ENCODE measurements at places on chromosomes 11 and 22.

DNA sequence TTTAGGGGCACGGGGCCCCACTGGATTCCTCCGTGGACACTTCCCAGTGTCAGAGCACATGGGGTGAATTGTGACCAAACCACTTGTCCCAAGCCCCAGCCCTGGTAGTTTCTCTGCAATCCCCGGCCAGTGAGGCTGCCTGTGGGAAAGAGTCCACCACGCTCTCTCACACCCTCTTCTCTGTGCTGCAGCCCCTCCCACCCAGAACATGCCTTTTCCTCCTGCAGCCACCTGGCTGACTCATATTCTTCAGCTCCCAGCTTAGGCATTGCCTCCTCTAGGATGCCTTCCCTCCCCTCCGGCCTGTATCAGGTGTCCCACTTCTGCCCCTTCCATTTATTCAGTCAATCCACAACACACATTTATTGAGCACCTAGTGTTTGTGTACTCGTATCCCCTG, 5.4 kb upstream of the RPS6KB2 start:
- no peak for DNase-seq

- DNase-seq, result no peak
These were observed 72.3 kb downstream of the ARFGAP2 start for GRCh38 chr11:47104261-47104950.

DNA sequence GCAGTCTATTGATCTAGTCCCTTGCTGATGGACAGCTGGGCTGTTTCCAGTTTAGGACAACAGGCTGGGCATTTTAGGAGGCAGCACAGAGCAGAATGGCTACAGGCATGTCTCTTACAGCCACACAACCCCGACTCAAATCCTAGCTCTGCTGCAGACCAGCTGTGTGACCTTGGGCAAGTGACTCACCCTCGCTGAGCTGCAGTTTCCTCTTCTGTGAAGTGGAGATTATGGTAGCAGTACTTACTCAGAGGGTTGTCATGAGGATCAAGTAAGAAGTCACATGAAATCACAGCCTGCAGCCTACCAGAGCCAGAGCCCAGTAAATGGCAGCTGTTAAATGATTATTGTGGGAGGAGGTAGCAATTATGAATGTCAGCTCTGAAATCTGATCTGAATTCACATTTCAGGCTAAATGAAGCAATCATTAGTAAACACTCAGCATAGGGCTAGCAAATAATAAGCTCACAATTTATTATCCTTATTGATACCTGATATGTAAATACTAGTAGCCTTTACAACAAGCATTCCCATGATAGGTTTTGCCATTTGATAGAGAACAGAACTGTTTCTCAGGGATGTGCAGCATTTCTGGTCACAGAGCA, 58.9 kb downstream of the MYEOV start:
- no peak for DNase-seq

GRCh38 chr11:296171-297050, 2.9 kb downstream of the IFITM5 start:
- no peak for DNase-seq

- no peak for DNase-seq
These were observed 23.5 kb upstream of the PICK1 start for GRCh38 chr22:38033522-38034277.

DNA sequence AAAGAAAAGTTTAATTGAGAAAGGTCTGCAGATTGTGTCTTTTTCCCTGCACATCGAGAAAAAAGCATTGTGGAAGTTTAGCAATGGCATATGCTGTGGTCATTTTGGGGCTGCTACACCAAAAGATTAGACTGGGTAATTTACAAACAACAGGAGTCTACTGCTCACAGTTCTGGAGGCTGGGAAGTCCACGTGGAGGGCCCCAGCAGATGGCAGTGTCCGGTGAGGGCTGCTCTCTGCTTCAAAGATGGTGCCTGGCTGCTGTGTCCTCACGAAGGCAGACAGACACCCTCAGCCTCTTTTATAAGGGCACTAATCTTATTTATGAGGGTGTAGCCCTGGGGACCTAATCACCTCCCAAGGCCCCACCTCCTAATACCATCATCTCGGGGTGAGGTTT, 21.1 kb downstream of the PHF21B start:
- no peak for DNase-seq

GRCh38 chr22:17109113-17109865, 11.9 kb downstream of the TMEM121B start:
- DNase-seq, result no peak

GRCh38 chr11:60836866-60837515, 4.9 kb upstream of the CCDC86 start:
- DNase-seq, result no peak

- DNase-seq, result no peak
These were observed 34.6 kb upstream of the SC5D start for GRCh38 chr11:121257976-121258375.

- DNase-seq, result no peak
These were observed 22.1 kb downstream of the ATP6V1E1 start for GRCh38 chr22:17606496-17606895.

DNA sequence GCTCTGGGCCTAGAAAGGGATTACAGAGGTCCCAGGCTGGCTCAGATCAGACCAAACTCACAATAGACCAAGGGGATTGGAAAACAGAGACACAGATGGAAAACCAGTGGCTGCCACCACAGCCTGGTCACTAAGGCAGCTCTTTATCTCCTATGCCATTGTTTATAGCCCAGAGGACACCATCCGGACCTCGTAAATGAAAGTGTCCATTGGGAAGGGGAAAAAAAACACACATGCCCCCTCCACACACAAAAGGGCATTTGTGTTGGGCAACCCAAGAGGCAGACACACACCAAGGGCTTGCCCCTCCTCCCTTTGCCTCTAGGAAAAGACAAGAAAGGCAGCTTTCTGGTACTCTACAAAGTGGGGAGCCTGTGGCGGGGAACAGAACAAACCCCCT, 85.9 kb downstream of the GAB2 start:
- DNase-seq, result no peak

DNA sequence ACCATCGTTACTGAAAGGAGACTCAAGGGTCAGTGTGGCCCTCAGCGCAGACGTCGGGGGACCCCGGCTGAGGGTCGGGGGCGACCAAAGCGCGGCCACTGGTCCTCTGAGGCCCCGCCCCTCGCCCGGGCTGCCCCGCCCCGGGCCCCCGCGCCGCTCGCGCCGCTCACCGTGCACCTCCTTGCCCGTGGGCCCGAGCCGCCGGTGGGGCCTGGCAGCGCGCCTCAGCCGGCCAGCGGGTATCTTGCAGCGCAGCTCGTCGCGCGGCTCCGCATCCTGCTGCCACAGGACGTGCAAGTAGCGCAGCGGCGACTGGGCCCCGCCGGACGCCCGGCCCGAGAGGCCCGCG, 419 bp downstream of the ANKRD54 start:
- DNase-seq, result no peak

GRCh38 chr11:1071571-1072115, 3.0 kb upstream of the MUC2 start:
- no peak for DNase-seq

DNA sequence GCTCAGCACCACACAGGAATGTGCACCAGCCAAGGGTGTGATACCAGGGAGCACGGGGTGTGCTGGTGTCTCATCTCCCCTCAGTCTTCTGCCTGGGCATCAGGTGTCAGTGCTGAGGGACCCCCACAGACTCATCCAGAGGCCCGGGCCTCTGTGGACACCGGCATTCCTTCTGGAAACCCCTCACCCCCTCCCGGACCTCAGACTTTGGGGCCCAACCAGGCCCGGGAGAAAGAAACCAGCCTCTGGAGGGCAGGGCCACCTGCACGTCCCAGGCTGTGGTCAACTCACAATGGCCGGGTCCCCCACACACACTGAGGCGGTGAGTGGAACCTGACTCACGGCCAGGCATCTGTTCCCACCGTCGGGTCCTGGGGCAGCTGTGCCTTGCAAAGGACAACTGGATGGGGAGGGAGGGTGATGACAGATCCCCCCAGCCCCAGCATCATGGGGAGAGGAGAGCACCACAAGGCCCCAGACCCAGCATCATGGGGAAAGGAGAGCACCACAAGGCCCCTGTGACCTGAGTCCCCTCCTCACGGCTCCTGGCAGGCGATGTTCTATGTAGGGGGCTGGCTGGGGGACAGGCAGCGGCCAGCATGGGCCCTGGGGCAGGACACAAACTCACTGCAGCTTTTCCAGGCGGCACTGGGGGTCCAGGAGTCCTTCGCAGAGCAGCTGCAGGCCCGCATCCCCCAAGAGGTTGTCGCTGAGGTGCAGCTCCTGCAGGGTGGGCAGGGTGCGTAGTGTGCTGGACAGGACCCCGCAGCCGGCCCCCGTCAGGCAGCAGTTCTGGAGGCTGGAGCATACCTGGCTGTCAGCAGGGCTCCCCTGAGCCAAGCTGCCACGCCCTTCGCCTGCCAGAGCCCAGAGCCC, 7.6 kb downstream of the RNH1 start:
- no peak for DNase-seq

DNA sequence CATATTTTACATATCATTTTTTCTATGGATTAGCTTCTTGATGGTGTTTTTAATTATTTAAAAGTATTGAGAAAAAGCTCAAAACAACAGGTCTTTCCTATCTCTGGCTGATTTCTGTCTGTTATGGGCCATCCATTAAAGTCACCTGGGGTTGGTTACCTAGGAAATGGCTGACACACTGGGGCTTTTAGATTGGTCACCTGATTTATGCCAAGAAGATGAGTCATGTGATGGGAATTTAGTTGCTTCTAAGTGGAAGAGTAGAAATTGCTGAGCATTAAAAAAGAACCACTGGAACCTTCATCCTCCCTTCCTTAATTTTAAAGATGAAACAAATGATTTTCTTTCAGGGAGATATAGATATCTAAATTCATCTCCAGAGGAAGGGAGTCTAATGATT, 48.8 kb upstream of the LARGE1 start:
- no peak for DNase-seq

- DNase-seq, result no peak
These were observed 148.1 kb downstream of the DYNC2H1 start for GRCh38 chr11:103257360-103257759.

GRCh38 chr11:14566331-14567063, 46.3 kb upstream of the PSMA1 start:
- no peak for DNase-seq
